ENCODE measurements at places on chromosomes 16 and 17.

DNA sequence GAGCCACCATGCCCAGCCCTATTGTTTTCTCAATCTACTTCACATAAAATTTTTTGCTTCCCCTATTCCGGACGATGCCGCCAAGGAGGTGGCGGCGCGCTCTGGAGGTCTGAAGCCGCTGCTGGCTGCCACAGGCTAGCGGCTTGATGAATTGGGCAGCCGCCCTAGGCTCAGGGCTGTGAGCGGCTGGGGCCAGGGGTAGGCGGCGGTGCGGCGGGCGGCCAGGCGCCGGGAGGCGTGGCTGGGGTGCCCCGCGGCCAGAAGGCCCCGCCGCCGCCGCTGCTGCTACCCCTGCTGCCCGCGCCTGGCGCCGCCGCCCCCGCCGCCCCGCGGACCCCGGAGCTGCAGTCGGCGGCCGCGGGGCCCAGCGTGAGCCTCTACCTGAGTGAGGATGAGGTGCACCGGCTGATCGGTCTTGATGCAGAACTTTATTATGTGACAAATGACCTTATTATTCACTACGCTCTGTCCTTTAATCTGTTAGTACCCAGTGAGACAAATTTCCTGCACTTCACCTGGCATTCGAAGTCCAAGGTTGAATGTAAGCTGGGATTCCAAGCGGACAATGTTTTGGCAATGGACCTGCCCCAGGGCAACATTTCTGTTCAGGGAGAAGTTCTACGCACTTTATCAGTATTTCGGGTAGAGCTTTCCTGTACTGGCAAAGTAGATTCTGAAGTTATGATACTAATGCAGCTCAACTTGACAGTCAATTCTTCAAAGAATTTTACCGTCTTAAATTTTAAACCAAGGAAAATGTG is 41.7 kb downstream of the ANKFY1 start:
- DNase-seq: no peak

DNA sequence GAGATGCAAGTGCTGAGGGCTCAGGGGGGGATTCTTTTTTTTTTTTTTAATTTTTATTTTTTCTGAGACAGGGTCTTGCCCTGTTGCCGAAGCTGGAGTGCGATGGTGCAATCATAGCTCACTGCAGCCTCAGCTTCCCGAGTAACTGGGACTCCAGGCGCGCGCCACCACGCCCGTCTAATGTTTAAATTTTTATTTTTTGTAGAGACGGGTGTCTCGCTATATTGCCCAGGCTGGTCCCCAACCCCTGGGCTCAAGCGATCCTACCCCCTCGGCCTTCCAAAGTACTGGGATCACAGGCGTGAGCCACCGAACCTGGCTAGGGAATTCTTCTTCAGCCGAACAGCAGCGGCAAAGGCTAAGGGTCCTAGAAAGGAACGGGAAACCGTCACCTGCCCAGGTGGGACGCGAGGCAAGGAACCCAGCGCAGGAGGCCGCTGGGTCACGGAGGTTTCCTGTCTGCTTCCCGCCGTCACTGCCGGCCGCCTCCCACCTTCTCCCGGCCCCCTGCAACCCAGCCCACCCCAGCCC is 13.3 kb upstream of the OR1F1 start:
- DNase-seq: no peak

GRCh38 chr16:11053916-11054460 is 109.6 kb downstream of the CLEC16A start:
- DNase-seq: no peak

GRCh38 chr17:34556384-34556783 is 23.0 kb upstream of the TMEM132E start:
- DNase-seq: no peak

DNA sequence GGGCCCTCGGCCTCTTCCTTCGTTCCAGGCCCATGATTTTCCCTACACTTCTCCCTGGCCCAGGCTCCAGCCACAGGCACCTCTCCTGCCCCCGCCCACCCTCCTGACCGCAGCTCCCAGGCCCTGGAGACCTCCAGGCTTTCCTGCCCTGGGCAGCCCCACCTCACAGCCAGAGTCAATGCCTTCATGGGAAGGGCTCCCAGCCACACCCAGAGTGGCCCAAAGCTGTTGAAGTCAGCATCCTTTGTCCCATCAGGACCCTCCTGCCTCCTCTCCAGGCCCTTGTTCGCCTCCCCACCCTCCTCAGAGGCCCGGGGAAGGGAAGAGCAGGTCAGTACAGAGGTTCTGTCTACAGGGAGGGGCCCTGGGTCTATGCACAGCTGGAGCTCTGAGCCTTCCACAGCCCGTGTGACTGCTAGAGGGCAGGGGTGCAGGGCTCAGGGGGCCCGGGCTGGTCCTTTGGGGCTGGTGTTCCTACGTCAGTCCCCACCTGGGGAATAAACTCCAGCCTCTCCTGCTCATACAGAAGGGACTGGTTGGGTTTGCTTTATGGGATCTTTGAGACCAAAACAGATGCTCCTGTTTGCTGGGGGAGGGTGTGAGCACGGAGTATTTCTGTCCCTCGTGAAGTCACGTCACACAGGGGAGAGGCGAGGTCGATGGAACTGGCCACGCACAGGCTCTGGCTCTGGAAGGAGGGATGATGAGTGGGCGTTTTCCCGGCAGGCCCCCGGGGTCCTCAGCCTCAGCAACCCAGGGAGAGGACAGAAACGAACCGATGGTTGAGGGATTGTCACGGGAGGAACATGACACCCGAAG is 20.3 kb downstream of the TRARG1 start:
- DNase-seq: no peak

- no peak for DNase-seq
Measured at GRCh38 chr16:86626284-86626683, 47.9 kb downstream of the FOXL1 start.

DNA sequence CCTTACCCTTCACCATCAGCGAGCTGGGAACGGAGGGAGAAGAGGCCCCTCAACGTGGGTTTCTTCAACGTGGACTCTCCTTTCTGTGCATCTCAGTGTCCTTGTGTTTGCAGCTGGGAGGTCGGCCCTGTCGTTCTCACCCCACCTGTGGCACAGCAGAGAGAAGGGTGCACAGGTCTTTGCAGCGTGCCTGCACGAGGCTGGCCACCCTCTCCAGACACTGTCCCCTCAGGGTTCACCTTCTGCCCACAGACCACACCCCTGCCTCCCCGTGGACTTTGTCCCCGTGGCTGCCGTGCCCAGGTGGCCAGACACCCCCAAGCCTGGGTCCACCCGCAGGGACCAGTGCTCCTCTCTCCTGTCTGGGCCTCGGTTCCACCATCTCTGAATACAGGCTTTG is 7.3 kb upstream of the WDR45B start:
- DNase-seq: no peak

DNA sequence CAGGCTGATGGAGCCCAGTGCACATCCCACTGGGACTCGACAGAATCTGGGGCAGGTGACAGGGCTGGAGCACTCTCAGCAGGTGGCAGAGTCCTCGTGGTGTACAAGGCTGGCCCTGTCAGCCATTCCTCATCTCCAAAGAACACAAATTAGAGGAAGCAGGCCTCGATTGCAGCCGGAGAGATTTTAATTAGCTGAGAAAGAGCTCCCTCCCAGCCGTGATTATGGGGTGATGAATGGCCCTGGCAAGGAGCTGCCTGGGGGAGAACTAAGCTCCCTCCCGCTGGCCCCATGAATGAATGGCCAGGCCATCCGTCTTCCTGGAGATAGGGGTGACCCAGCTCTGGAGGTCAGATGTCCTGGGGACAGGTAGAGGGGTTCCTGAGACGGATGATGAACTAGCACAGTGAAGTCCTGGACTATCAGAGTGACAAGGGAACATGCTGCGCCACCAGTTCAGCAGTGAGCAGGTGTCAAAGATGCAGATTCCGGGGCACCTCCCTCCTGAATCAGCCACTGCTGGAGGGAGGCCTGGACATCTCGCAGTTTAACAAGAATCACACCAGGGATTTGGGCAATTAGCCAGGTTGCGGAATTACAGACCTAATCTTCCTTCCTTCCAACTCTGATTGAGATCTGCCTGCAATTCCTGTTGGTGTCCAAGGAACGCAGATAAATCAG is 35.5 kb downstream of the PIMREG start:
- no peak for DNase-seq

GRCh38 chr17:1787301-1787902 is 25.5 kb downstream of the SERPINF1 start:
- DNase-seq: no peak

- DNase-seq: no peak
Measured at GRCh38 chr16:85005285-85006069, 5.9 kb downstream of the ZDHHC7 start.

DNA sequence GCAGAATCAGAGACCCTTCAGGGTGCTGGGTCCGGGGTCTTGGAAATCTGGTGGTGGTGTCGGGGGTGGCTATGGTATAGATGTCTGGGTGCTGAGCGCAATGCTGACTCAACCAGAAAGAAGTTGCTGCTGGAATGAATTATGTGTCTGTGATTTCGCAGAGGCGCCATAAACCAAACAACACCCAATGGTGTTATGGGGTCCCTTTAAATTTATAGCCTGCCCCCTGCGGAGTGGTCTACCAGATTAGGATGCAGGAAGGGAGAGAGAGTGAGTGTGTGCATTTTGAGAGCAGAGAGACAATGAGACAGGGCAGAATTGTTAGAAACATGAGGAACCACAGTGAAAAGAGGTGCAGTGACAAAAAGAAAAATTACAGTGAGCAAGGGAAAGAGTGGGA is 100.7 kb upstream of the CDH11 start:
- no peak for DNase-seq

DNA sequence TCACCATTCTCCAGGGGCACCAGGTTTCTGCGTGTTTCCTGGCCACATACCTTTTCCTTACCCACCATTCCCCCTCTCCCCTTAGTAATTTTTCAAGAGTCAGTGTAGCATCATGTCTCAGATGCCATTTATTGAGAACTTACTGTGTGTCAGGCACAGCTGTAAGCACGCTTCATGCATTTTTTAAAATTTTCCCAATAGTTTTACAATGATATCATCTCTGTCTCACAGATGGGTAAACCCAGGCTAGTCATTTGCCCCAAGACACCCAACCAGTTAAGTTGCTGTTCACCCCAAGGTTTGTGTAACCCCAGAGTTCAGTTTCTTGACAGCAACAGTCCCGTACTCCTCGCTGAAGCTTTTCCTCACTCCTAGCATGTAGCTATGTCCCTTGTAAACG is 56.4 kb upstream of the IRX3 start:
- DNase-seq: no peak

DNA sequence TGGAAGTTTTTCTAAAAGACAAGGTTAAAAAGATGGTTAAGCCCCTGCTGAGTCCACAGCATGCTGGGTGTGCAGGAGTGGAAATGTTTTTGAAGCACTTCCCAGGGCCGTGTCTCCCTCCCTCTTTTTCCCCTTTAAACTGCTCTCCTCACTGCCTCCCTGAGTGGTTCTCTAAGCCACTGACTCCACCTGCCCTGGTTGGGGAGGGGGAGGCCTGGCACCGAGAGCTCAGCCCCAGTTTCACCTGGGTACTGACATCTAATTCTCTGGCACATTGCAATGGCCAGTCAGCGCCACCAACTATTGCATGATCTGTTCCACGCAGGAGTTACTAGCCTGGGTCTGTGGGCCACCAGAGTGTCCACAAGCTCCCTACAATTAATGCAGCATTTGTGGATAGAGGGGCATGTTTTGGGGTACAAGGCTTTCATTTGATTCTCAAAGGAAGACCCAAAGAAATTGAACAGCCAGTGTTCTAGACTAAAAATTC is 22.7 kb downstream of the MPP3 start:
- no peak for DNase-seq

- no peak for DNase-seq
Measured at GRCh38 chr16:55508271-55508921, 476 bp upstream of the LPCAT2 start.

GRCh38 chr16:27515874-27516353 is 33.8 kb downstream of the GTF3C1 start:
- no peak for DNase-seq

GRCh38 chr16:50804290-50804907 is 62.5 kb downstream of the CYLD start:
- DNase-seq: no peak

DNA sequence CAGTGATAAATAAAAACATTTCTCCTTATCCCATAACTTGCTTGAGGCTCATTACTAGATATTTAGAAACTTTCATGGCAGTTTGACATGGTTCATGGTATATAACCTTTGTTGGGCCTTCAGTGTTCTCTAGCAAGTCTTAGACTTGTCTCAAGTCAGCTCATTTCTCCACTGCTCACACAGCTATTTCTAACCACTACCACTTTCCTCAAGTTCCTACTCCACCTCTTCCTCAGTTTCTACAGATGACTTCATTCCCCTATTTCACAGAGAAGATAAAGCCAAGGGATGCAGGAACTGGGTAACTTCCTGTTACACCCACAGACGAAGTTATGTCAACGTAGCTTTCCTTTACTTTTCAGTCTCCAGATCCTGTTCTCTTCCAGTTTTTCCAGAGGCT is 23.2 kb downstream of the NLK start:
- no peak for DNase-seq

DNA sequence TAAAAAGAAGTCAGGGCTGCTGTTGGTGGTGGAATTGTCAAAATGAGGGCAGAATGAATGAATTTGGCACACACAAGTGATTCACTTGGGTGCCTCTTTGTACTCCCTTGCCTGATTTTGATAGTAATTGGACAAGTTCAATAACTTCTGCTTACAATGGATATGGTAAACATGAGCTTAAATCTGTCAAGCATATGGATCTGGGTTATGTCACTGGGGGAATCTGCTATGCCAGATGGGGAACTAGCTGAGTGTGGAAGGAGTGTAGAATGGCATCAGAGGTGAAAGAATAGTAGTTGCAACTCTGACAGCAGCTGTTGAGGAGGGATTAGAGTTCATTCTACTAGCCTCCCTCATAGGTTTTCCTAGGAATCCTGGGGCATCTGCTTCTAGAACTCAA is 724.2 kb upstream of the CDH8 start:
- DNase-seq: no peak

- no peak for DNase-seq
Measured at GRCh38 chr17:31458829-31459228, 67.4 kb downstream of the RAB11FIP4 start.

GRCh38 chr17:6591599-6592158 is 35.3 kb upstream of the PITPNM3 start:
- no peak for DNase-seq

DNA sequence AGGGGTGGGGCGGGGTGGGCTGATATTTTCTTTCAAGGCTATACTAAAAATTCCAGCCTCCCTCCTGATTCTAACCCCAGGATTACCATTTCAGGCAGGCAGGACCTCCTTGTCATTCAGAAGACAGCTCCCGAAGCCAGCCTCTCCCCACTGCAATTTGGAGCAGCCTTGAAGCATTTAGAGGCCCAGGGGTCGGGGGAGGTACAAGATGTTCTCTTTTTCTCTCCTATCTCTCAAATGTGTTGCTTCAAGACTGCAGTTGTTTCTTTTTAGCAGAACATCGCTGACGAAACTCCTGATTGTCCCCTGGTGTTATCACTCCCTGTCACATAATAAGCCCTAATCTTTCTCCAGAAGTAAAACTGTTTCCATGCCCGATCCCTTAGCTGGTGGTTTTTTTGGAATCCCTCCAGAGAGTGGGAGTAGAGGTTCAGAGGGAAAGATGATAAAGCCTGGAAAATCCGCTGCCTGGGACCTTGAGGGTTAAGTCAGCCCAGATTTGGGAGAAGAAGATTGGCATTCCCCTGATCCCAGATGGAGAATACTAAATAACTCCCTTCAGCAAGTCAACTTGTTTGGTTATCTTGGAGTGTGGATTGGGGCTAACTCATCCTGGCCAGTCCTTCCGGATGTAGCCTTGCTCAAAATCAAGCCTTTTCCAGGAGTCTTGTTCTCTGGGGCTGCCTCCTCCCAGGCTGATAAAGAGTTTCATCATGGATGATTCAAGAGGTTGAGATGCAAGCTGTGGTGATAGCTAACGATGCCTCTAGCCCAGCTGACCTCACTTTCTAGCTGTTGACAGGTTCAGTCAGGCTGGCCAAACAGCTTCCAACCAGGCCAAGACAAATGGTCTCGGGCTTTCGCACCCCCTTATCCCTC is 71.3 kb downstream of the SOX9 start:
- no peak for DNase-seq
